MCF 10A (cell line): ENCODE measurements at places on chromosomes 13 and 19.

DNA sequence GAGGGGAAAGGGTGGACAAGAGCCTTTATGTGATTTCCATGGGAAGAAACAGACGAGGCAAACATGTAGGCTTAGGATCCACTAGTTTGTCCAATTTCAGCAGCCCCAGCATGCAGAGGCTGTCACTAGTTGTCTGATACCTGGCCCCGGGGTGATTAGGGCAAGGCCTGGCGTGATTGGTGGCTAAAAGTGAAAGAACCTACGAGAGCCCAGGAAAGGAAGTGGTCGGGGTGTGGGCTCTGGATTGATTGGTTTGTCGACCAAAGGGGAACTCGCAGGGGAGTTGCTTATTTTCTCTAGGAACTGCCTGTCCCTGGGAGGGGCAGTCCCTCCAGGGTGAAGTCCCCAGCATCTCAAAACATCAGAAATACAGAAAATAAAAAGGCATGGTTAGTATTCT lies 64.2 kb upstream of the UQCRFS1 start:
- DNase-seq, result no peak

GRCh38 chr13:19158526-19159174 lies 23.0 kb downstream of the TUBA3C start:
- DNase-seq, result no peak

- no peak for DNase-seq
These were observed 102.6 kb downstream of the DOCK9 start for GRCh38 chr13:98875146-98875729.

DNA sequence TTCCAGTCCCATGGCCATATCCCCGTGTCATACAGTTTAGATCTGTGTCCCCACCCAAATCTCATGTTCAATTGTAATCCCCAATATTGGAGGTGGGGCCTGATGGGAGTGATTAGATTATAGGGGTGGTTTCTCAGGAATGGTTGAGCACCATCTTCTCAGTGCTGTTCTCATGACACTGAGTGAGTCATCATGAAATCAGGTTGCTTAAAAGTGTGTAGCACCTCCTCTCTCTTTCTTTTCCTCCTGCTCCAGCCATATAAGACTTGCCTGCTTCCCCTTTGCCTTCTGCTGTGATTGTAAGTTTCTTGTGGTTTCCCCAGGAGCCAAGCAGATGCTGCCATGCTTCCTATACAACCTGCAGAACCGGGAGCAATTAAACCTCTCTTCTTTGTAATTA lies 197.8 kb downstream of the NALCN start:
- DNase-seq, result peak; percentile 40

DNA sequence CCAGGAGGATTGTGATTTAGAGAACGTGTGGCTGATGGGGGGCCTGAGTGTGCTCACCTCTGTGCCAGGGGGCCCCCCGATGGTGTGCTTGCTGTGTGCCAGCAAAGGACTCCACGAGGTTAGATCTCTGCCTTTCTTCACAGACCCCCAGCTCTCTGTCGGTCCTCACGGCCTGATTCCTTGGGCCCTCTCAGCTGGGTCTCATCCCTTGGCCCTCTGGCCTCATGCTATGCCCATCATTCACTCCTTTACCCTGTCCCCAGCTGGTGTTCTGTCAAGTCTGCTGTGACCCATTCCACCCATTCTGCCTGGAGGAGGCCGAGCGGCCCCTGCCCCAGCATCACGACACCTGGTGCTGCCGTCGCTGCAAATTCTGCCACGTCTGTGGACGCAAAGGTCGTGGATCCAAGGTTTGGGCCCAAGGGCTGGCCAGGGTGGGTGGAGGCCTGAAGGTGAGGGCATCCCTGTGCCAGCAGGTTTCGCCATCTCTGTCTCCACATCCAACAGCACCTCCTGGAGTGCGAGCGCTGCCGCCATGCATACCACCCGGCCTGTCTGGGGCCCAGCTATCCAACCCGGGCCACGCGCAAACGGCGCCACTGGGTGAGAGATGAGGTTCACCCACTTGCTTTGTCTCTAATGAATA lies 7.5 kb downstream of the KMT2B start:
- no peak for DNase-seq

GRCh38 chr19:5804516-5805461 lies at the start of gene NRTN:
Gene NRTN (plus strand): TSS chr19:5805067. CDS start chr19:5824166, 19,099 bp downstream.
- peak; percentile 47 for DNase-seq

DNA sequence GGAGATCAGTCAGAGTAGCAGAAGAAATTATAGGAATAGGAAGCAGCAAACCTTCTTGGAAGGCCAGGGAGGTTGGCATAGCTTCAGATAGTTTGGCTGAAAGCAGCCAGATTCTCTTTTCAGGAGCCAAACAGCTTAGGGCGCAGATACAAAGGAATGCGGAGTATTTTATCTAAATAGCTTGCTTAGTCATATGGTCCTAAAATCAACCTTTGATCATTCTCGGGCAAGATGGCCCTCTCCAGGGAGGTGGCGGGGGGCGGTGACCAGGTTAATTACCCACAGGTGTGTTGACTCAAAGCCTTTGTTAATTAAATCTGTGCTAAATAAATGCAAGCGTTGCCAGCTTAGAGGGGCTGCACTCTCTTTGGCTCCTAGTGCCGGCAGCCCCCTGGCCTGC lies 12.5 kb upstream of the NCR1 start:
- no peak for DNase-seq

- no peak for DNase-seq
These were observed 10.0 kb upstream of the NDUFS7 start for GRCh38 chr19:1373534-1374249.

- no peak for DNase-seq
These were observed 5.9 kb downstream of the DAND5 start for GRCh38 chr19:12975221-12975741.

DNA sequence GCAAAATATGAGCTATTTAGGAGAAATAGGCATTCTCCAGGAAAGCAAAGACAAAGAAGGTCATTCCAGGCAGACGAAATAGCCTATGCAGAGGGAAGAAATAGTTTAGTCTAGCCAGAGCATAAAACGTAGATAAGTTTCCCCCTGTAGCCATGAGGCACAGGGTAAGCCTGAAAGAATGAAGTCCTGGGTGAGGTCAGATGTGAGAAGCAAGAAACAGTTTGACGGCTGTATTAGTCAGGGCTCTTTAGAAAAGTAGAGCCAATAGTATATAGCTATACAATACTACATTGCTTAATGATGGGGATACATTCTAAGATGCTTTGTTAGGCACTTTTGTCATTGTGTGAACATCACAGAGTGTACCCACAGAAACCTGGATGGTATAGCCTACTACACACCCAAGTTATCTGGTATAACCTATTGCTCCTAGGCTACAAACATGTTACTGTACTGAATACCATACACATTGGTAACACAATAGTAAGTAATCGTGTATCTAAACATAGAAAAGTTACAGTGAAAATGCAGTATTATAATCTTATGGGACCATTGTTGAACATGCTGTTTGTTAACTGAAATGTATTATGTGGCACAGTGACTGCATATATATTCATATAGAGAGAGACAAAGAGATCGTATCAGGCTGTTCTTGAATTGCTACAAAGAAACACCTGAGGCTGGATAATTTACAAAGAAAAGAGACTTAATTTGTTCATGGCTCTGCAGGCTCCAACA lies 59.3 kb upstream of the WDFY2 start:
- no peak for DNase-seq

DNA sequence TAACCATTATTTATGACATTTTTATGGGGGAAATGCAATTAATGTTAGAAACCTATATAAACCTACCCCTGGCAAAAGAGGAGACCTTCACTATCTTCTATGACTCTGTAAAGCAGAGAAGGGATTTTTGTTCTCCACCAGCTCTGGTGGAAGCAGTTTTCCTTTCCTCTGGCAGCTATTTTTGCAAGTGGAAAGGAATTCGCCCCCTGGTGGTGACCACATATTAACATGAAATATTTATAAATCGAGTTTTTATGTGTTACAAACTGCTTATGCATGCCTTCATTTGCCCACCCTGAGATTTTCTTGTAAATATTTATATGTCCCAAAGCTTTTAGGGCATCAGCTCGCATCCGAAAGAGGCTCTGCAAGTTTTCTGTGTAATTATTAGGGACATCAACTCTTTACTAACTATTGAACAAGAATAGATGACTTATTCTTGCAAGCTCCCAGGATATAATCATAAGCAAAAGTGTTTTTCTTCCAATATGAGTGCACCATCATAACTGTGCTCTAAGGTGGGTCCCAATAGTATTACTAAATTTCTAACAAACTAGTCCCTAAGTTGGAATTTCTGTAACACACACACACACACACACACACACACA lies 62.4 kb downstream of the SERTM1 start:
- DNase-seq, result peak; percentile 62

GRCh38 chr19:18481505-18482222 lies 40.2 kb downstream of the ELL start:
- peak; percentile 46 for DNase-seq

GRCh38 chr19:4030981-4031380 lies 23.4 kb downstream of the PIAS4 start:
- no peak for DNase-seq
